Effector memory CD4-positive, alpha-beta T cell (primary cell): ENCODE measurements at places on chromosomes 5 and 9.

DNA sequence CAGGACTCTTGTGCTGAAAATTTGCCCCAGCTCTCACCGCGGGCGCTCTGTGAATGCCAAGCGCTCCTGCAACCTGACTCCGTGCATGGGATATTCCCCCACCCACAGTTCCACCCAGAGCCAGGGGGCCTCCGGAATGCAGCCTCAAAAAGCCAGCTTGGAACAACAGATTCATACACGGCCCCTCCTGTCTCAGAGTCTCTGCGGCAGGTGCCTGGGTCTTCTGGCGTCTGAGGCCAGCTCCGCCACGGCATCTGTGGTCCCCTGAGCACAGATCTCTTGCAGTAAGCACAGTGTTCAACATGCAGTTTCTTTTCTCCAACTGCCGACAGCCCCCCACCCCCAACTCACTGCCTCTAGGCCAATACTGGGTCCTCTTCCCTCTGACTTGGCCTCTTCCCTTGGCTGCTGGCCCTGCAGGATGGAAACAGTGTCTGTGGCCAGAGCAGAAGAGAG lies 355.7 kb upstream of the IRX2 start:
- no peak for DNase-seq

DNA sequence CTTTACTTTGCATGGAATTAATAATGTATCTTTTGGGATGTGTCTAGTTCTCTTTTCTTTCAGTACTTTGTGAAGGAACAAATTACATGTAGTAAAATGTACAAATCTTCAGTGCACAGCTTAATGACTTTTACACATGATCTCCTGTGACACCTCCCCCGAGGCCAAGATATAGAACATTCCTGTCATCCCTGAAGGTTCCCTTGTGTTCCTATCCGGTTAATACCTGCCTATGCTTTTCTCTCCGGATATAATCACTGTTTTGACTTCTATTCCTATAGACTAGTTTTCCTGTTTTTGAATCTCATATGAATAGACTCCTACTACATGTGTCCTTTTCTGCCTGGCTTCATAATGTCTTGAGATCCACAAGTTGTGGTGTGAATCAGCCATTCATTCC lies 21.5 kb downstream of the STC2 start:
- no peak for DNase-seq

- DNase-seq = no peak
Measured at GRCh38 chr5:35598707-35599370, 18.8 kb upstream of the SPEF2 start.

GRCh38 chr5:170218726-170219125 lies 14.1 kb upstream of the C5orf58 start:
- no peak for DNase-seq

DNA sequence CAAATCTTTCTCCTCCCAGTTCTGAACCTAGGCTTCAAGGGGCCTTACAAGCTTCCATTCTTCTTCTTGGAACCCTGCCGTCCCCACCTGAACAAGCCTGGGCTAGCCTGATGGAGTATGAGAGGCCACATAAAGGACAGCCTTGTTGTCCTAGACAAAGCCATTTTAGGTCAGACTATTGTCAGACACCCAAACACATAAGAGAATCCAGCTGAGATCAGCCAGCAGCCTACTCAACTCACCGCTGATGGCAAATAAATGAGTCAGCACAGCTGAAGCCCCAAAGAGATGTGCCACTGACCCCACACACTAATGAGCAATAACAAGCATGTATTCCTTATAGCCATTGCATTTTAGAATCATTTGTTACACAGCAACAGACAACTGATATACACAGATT lies 33.8 kb downstream of the SVEP1 start:
- no peak for DNase-seq

DNA sequence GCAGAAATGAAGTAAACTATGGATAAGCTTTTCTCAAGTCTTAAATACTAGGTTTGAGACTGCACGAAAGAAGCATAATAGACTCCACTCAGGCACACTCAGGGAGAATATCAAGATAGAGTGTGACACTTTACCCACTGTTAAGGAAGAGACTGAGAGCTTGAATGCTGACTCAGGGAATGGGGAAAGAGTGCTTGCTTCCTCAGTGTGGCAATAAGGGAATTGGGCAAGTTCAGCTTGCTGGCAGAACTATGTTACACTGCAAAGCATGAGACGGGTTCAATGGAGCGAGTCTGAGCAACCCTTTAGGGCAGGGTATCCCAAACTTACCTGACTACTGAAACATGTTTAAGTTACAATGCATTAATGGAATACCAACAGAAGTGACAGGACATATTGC lies 237.7 kb upstream of the MEF2C start:
- no peak for DNase-seq

DNA sequence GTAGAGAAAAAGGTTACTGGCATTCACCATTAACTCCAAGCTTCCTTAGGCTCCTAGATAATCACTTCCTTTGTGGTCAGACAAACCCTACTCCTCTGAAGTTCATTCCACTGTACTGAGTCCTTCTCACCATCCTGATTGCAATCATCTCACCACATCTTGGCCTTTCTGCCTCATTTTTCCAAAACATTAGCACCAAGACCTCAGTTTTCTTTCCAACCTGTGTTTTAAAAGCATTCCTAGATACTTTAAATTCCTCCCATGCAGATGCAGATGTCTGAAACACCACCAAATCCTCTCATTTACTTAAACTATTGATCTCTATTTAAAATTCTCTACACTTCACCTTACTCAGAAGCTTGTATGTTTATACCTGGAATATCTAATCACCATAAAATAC lies 961.3 kb upstream of the CTNND2 start:
- DNase-seq = no peak

GRCh38 chr5:56685503-56686217 lies 129.7 kb upstream of the MAP3K1 start:
- no peak for DNase-seq

- no peak for DNase-seq
Measured at GRCh38 chr9:107489144-107489673, 360 bp downstream of the KLF4 start.

DNA sequence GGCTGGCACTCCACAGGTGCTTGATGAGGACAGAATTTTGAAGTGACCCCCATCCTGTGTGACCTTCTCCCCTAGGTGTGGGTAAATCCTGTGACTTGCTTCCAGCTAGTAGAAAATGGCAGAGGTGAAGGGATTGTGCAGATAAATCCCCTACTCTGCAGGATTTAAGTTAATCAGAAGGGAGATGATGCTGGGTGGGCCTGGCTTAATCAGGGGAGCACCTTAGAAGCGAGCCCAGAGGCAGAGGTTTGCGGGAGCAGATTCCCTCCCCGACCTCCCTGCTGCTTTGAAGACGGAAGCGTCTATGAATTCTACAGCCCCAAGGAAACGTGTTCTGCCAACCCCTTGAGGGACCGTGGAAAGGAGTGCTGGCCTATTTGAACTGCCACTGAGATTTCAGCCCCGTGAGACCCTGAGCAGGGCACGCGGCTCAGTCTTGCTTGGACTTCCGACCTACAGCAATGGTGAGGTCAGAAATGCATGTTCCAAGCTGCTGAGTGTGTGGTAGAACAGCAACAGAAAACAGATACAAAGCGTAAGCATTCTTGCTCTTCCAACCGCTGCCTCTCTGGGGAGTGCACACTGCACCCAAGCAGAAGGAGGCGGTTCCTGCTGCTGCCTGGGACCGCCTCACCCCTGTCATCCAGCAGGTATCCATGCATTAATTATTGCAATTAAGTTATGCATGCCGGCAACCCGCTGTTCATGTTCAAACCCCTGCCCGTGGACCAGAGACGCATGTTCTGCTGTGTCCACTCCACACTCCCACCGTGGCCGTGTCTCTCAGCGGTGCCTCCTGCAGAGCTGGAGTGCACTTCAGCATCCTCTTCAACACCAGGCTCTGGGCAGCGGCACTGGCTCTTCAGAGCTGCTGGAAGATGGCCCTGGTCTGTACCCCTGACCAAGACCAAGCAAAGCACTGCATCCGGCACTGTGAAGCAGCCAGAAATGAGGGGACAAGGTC lies 54.6 kb upstream of the RXRA start:
- no peak for DNase-seq

DNA sequence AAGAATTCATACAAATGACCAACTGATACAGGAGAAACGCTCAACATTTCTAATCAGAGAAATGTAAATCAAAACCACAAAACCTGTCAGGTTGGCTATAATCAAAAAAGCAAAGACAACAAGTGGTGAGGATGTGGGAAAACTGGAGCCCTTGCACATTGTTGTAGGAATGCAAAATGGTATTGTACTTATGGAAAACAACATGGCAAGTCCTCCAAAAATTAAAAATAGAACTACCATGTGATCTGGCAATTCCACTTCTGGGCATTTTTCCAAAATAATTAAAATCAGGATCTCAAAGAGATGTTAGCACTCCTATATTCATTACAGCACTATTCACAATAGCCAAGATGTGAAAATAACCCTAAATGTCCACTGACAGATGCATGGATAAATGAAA lies 76.1 kb downstream of the FNIP1 start:
- no peak for DNase-seq

GRCh38 chr9:37939575-37940095 lies 35.7 kb upstream of the SLC25A51 start:
- DNase-seq = no peak

- no peak for DNase-seq
Measured at GRCh38 chr9:115423646-115424045, 305.7 kb upstream of the TNC start.

- no peak for DNase-seq
Measured at GRCh38 chr5:150377964-150378694, 20.6 kb downstream of the TCOF1 start.

DNA sequence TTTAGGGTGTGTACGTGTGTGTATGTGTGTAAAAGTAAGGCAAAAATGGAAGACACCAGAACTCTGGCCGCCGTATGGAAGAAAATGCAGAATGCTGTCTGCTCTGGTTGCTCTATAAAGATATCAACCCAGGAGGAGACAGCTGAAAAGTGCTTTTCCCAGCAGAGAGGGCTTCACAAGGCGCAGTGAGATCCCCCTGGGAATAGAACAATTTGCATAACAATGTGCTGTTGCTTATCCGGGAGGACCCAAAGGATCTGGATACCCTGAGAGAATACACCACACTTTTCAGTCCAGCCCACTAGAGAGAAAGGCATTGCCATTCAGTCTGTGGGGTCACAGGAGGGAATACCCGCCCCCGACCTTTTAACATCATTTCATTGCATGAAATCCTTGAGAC lies 230.6 kb downstream of the EBF1 start:
- no peak for DNase-seq

DNA sequence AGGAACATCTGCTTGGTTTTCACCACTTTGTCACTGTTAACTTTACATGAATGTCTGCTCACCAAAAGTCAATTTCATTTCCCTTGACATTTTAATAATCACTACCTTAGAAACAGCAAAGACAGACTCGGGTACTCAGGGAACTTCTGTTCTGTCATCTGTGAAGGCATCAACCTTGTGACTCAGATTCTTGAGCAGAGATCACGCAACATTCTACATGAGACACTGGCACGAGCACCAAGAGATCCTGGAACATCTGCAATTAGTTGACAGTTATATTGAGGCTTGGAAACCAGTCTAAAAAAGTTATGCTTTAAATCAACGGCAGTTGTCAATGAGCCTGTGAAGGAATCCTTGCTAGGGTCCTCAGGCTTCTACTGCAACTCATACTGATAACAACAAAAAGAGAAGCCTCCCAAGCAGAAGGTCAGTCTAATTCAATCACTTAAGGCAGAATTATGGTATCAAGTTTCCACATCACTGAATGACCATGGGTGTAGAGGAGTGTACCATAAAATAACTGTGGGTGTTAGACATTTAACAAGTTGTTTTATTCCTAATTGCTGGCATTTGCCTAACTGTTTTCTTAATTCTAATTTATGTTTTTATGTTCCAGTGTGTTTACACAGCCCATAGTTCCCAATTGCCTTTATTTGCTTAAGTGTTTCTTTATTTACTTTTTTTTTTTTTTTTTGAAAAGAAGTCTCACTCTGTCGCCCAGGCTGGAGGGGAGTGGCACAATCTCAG lies 3.3 kb upstream of the PBX3 start:
- no peak for DNase-seq

DNA sequence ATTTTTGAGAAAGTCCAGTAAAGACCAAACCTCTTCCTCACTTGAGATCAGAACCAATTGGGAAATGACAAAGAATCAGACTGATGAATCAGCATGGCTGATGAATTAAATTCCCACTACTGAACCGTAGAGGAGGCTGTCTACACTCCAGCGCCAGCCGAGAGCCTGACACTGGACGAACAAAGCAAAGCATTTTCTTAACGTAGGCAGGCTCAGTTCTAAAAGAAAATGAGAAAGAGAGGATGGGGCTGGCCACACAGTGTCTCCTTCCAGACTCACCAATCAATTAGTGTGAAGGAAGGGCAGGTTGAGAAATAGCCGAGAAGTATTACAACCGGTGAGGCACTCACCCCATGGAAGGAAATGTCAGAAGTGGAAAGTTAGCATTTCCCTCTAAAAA lies 49.4 kb downstream of the ITGA1 start:
- DNase-seq = no peak

- no peak for DNase-seq
Measured at GRCh38 chr5:37668524-37669047, 171.3 kb downstream of the GDNF start.

DNA sequence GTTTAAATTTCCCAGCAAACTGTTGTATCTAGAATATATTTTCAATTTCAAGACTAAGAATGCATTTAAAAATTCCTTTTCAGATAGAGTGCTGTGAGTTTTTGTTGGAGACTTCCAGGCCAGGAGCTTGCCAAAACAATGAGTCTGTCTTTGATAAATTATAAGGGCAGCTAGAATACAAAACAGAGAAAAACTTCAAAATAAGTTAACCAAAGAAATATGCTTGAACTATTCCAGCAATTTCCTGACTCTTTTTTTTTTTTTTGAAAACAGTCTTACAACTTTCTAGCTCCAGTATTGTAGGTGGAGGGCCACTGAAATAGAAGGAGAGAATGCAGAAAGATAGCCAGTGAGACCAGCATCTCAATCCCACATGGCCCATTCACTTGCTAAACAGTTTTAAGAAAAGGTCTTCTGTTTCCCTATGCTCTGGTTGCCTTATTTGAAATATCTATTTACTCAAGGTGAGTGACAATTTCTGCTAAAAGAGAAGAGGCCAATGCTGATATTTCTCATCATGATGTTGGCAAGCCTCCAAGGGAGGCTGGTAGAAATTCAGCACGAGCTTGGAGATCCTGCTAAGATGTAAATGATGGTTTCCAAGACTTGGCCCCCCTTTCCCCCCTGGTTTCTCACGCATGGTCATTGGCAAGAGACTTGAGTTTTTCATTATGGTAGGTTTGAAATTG lies 103.2 kb downstream of the USP20 start:
- no peak for DNase-seq
